ENCODE measurements at places on chromosomes 1 and 21. TPM values are rescaled to one million over a fixed set of nuclear protein-coding genes. Genes with fewer than 3 reads are reported as not detected.

Gene NCAM2
- 56.1 TPM for total RNA-seq

Gene GPA33
- not detected for total RNA-seq

Gene CHTOP
- total RNA-seq, result 31.8 TPM

Gene CSMD2
- total RNA-seq, result 10.9 TPM

Gene ANKRD35
- 0.42 TPM for total RNA-seq

Gene FALEC
- total RNA-seq, result not detected

Gene LAMC1
- 1,206 TPM for total RNA-seq

Gene GNG12
- 149 TPM for total RNA-seq

Gene HTR1D
- not detected for total RNA-seq

Gene SLC45A1
- 2.9 TPM for total RNA-seq

Gene CAPN8
- not detected for total RNA-seq

Gene NR1I3
- total RNA-seq, result not detected

Gene AGT
- total RNA-seq, result 0.09 TPM

Gene MFN2
- 54.9 TPM for total RNA-seq

Gene LCE1A
- total RNA-seq, result not detected

Gene KRTAP13-1
- not detected for total RNA-seq

Gene RYR2
- total RNA-seq, result under 0.01 TPM

Gene ANGPTL3
- not detected for total RNA-seq

Gene PLA2G5
- total RNA-seq, result not detected

Gene C1orf141
- not detected for total RNA-seq

Gene A3GALT2
- total RNA-seq, result not detected

Gene FBXO2
- total RNA-seq, result 1.6 TPM

Gene GBP6
- not detected for total RNA-seq

Gene CD5L
- total RNA-seq, result not detected

Gene SELE
- total RNA-seq, result not detected

Gene BMP8B
- not detected for total RNA-seq

Gene SPRR2F
- not detected for total RNA-seq

Gene CHIA
- total RNA-seq, result not detected

Gene RBBP4
- total RNA-seq, result 113 TPM

Gene RHOC
- total RNA-seq, result 414 TPM

Gene WNT2B
- 3.0 TPM for total RNA-seq

Gene PEAR1
- 13.6 TPM for total RNA-seq

Gene IGSF9
- not detected for total RNA-seq

Gene PLPP3
- 5.3 TPM for total RNA-seq

Gene CATSPERE
- 0.30 TPM for total RNA-seq

Gene KRTAP7-1
- total RNA-seq, result not detected

Gene DPYD
- 35.6 TPM for total RNA-seq

Gene HLX
- 5.6 TPM for total RNA-seq

Gene NID1
- 62.6 TPM for total RNA-seq

Gene GPBP1L1
- total RNA-seq, result 106 TPM

Gene CFH
- 175 TPM for total RNA-seq

Gene MYBPH
- total RNA-seq, result 0.30 TPM
